T-helper 17 cell (primary cell): ENCODE measurements at places on chromosomes 12 and 14.

DNA sequence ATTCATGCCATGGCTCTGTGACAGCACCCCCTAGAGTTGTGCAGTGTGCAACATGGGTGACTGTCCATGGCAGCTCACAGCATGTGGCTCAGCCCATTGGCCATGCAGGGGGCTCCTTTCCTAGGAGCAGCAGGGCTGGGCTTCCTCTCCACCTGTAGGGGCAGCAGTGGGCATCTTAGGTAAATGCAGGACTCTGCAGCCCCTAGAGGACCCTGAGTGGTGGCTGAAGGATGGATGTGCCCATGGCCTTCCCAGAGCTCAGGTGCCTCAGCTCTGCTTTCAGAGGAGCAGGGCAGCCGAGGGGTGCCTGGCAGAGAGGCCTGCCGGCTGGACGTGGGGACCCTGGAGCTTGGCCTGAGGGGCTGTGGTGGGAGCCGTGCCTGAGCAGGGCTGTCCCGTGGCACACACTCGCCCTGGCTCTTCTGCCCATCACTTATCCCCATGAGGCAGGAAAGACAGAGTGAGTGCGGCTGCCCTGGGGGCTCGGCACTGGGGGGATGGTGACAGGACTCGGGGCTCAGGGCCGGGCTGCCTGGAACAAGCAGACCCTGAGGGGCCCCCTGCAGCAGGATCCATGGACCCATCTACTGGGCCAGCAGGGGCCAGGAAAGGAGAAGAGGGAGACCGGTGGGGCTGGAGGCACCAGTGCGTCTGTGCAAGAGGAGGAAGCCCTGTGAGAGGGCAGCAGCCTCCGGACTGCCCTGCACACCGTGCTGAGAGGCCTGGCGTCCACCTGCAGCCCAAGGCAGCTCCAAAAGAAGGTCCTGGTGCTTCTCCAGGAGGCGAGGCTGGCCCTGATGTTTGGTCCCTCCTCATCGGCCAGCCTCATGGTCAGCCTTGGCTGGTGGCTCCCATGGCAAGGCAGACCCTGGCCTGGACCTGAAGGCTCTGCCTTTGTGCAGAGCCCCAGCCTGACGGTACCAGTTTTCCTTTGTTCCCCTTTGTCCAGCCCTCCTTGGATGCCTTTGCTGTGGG lies 7.6 kb downstream of the ADSS1 start:
- no peak for DNase-seq

- no peak for DNase-seq
Observed at GRCh38 chr14:32377046-32377646, 48.0 kb downstream of the AKAP6 start.

GRCh38 chr12:108107293-108107692 lies 21.8 kb upstream of the WSCD2 start:
- DNase-seq, result no peak

- no peak for DNase-seq
Observed at GRCh38 chr12:70535896-70536374, 101.3 kb downstream of the PTPRB start.

- DNase-seq, result no peak
Observed at GRCh38 chr12:104570174-104570907, 113.6 kb downstream of the CHST11 start.

DNA sequence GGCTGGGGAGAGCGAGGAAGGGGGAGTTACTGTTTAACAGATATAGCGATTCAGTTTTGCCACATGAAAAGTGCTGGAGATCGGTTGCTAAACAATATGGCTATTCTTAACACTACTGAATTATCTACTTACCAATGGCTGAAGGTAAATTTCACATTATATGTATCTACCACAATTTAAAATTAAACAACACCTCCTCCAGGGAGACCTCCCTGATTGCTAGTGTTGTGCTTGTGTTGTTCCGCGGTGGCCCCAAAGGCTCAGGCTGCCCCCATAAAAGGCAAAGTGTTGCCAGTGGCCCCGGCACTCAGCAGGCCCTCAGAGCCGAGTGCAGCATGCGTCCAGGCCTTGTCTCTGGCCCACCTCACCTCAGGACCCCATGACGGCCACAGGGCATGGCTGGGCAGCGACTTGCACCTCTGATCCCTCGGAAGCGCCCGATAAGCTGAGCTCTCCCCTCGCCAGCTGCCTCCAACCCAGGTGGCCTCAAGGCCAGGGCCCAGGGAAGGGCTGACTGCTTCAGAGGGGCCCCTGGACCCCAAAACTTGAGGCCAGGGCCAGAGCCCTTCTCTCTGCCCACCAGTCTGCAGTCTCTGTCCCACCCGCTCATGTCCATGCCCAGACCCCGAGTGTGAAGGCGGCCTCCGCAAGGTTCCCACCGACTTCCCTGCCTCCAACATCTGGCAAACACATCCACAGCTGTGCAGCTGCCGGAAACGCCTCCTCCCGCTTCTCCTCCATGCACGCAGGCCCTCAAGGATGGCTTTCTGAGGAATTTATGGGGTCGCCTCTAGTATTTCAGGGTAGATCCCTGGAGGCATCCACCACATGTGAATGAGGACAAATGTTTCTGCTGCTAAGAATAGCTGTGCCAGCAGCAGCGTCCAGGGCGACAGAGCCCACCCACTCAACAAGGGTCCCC lies 60.0 kb downstream of the NCOR2 start:
- no peak for DNase-seq

DNA sequence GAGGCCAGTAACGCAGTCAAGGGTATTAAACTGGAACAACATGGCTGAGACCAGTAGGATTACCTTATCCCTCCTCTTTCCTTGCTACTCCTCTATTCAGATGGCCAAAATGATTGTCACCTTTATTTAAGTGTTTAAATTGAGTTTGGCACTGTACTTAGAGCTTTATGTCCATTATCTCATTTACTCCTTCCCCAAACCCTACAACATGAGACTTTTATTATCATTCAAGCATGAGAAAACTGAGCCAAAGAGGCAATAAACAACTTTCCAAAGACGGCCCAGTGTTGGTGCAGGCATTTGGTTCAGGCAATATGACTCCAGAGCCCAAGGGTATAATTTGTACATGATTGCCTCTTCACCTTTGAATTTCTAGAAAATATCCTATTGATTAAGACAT lies 370.9 kb upstream of the KITLG start:
- DNase-seq, result no peak
